Stimulated activated CD4-positive, alpha-beta T cell treated with anti-CD3 and anti-CD28 coated beads, Interleukin-2, amount 100 ng/mL, for 24 hours (primary cell): ENCODE measurements at places on chromosomes 3 and 15.
A peak's percentile ranks its signal among the peaks of the same experiment; 100 is the strongest.

GRCh38 chr3:8359133-8359532 lies 142.5 kb upstream of the LMCD1 start:
- DNase-seq: no peak

- DNase-seq: no peak
These were observed 80.6 kb downstream of the OXSM start for GRCh38 chr3:25870452-25870851.

DNA sequence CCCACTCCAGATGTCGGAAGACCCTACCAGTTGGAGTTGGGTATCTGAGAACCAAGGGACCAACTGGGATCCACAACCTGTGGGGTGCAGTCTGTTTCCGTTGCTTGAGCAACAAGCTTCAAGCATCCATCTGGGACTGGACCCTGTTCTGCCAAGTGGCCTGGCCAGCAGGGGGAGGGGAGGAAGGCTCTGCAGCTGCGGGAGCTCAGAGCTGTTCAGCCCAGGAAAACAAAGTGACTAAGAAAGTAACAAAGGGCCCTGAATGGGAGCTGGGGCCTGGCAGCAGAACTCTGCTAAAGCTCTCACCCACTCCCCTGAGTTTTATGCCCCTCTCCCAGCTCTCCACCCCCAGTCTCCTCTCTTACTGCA lies 2.7 kb downstream of the TYRO3 start:
- no peak for DNase-seq

DNA sequence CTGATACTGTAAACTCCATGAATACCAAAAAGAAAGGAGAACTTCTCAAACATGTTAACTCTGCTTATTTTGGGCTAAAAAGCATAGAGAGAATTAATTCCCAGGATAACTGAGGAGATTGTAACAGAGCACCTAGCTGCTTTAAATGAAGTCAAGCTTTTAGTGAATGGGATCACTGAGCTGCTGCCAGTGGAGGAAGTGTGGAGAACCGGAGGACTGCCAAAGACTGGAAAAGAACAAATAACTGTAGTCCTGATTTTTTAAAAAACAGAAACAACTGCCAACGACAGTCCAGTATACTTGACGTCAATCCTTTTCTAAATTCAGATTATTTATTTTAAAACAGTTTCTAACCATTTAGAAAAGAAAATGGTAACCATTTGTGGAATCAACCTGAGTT lies 3.3 kb downstream of the C3orf70 start:
- no peak for DNase-seq

GRCh38 chr3:141798448-141798845 lies 35.2 kb downstream of the GRK7 start:
- DNase-seq: no peak

GRCh38 chr15:66115568-66116206 lies 137.9 kb downstream of the MEGF11 start:
- DNase-seq: no peak

DNA sequence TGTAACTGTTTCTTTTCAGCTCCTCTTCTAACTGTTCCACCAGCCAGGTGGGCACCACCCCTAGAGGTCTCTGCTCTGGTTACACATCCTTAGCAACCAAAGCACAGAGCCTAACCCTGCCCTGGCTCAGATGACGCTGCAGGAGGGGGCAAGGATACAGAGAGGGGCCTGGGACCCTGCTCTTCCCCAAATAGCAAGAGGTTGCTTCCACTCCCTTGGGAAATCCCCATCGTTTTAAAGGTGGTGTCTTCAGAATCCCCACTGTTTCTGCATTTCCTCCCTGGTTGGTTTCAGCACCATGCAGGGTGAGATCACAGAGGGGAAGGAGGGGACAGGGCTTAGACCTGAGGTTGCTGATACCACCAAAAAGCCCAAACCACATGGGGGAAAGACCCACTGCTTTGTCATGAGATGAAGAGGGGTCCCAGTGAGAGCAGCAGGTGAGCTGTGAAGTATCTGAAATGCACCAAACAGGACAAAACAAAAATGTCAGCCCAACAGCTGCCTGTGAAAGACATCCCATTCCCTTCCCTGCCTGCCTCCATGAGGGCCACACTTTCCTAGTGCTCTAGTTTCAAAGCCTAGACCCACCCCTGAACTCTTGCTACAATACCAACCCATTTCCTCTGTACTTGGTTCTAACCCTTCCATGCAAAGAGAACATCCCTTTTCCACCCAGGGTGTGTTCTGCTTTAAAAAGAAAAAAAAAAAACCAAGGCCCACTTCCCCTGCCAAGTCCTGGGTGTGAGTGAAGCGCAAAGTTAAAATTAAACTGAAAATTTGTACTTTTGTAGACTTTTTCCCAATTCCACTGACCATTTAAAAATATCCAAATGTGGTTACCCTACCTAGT lies 29.0 kb downstream of the ANP32A start:
- DNase-seq: peak; percentile 38

- DNase-seq: no peak
These were observed 46.8 kb downstream of the SST start for GRCh38 chr3:187623285-187623814.

DNA sequence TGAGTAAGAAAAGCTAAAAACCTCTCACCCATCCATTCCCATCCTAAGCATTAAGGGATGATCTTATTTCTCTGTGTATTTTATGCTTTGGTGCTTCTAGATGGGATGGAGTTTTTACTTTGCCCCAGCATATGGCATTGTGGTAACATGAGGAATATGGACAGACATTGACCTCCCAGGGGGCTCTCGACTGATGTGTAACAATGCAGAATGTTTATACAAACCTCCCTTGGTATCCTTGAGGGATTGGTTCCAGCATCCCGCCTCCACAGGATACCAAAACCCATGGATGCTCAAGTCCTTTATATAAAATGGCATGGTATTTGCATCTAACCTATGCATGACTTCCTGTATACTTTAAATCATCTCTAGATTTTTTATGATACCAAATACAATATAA lies 21.6 kb downstream of the PDIA5 start:
- DNase-seq: no peak
